Type B pancreatic cell (in vitro differentiated cells): ENCODE measurements at places on chromosomes 16 and 17. TPM values are rescaled to one million over a fixed set of nuclear protein-coding genes. Genes with fewer than 3 reads are reported as not detected.
A peak's percentile ranks its signal among the peaks of the same experiment; 100 is the strongest.

- no peaks in the 10 kb centered on the region for H3K27me3 ChIP-seq
- no peak for DNase-seq
- H3K36me3 ChIP-seq: peaks cover 16% of the 10 kb centered on the region
Measured at GRCh38 chr16:88052661-88053060, 101.4 kb downstream of the BANP start.

- H3K4me1 ChIP-seq: peaks cover 72% of the 10 kb centered on the region
- no peaks in the 10 kb centered on the region for H3K27me3 ChIP-seq
- no peak for DNase-seq
- H3K36me3 ChIP-seq: no peaks in the 10 kb centered on the region
Measured at GRCh38 chr17:57944908-57945307, 10.3 kb downstream of the CUEDC1 start.

Gene CPPED1
- 15.2 and 17.4 TPM in 2 replicates for total RNA-seq

Gene CDR2L
- 34.9 and 96.2 TPM in 2 replicates for total RNA-seq

Gene KIF2B
- not detected in 2 replicates for total RNA-seq

Gene KCNH6
- total RNA-seq: 4.4 and 9.0 TPM in 2 replicates

DNA sequence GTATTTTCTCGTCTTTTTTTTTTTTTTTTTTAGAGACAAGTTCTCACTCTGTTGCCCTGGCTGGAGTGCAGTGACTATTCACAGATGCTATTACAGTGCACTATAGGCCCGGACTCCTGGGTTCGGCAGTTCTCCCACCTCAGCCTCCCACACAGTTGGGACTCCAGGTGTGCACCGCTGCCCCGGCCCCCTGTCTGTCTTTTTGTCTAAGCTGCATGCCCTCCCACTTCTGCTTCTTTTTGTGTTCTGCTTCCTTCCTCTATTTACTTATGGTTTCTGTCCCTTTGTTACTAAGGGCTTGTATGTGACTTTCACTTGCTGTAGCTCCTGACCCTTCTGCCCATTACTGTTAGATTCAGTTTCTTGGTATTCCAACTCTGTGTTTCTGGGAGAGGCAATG, 20.5 kb downstream of the SLC7A6 start:
- no peaks in the 10 kb centered on the region for H3K27me3 ChIP-seq
- H3K4me3 ChIP-seq: no peak overlapping the region
- H3K27ac ChIP-seq: no peak overlapping the region
- peaks cover 7% of the 10 kb centered on the region for H3K4me1 ChIP-seq

DNA sequence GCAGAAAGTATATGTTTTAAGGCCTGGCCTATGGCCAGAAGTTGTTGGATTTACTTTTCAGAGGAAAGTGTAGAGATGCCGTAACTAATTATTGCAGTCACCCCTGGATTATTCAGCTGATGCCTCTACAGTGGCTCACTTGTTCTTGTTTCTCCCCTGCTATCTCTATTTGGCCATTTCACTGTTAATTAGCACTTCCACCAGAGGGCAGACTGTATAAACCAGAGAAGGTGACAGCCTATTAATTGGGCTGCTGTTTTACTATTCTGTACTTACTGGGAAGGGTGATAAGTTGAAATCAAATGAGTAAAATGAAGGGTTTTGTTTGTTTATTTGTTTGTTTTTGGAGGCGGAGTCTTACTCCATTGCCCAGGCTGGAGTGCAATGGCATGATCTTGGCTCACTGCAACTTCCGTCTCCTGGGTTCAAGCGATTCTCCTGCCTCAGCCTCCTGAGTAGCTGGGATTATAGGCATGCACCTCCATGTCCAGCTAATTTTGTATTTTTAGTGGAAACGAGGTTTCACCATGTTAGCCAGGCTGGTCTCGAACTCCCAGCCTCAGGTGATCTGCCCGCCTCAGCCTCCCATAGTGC, 66.0 kb downstream of the CDK12 start:
- no peaks in the 10 kb centered on the region for H3K27me3 ChIP-seq
- no peak for DNase-seq
- no peaks in the 10 kb centered on the region for H3K4me1 ChIP-seq
- no peak overlapping the region for H3K4me3 ChIP-seq
- peaks cover 21% of the 10 kb centered on the region for H3K36me3 ChIP-seq
- no peak overlapping the region for H3K27ac ChIP-seq

DNA sequence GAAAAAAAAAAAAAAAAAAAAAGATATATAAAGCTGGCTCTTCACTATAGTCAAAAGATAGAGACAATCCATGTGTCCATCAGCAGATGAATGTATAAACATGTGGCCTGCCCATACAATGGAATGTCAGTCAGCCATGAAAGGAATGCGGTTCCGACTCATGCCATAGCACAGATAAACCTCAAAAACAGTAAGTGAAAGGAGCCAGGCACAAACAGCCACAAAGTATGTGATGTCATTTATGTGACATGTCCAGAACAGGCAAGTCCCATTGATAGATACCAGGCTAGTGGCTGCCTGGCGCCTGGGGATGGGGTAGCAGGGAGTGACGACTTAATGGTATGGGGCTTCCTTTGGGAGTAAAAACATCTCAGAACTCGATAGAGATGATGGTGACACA, 155.7 kb downstream of the CMIP start:
- peak overlapping the region; percentile 64 for H3K4me3 ChIP-seq
- peak overlapping the region; percentile 94 for H3K27ac ChIP-seq
- H3K27me3 ChIP-seq: no peaks in the 10 kb centered on the region
- H3K36me3 ChIP-seq: no peaks in the 10 kb centered on the region
- H3K4me1 ChIP-seq: peaks cover 39% of the 10 kb centered on the region
- no peak for DNase-seq

GRCh38 chr16:85611194-85611443, 2.0 kb upstream of the GSE1 start:
- no peak for DNase-seq
- H3K4me1 ChIP-seq: peaks cover 26% of the 10 kb centered on the region
- no peaks in the 10 kb centered on the region for H3K36me3 ChIP-seq
- peaks cover 4% of the 10 kb centered on the region for H3K27me3 ChIP-seq

DNA sequence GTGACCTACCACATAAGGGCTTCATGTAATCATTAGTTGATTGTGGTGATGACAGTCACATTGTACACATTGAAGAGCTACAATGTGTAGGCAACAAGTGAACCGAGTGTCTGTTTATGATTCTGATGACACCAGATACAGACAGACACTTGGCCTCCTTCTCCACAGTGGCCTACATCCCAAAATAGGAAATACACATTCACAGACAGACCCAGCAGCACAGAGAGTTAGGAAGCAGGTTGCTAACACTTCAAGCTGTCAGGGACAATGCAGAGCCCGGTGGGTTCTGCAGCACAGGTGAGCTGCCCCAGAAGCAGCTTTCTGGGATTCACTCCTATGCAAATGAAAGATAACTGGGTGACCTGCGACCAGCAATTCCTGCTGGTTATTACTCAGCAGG, 72.2 kb downstream of the CDH11 start:
- no peak overlapping the region for H3K4me3 ChIP-seq
- H3K27me3 ChIP-seq: no peaks in the 10 kb centered on the region
- H3K36me3 ChIP-seq: peaks cover 37% of the 10 kb centered on the region
- peaks cover 12% of the 10 kb centered on the region for H3K4me1 ChIP-seq
- no peak overlapping the region for H3K27ac ChIP-seq

DNA sequence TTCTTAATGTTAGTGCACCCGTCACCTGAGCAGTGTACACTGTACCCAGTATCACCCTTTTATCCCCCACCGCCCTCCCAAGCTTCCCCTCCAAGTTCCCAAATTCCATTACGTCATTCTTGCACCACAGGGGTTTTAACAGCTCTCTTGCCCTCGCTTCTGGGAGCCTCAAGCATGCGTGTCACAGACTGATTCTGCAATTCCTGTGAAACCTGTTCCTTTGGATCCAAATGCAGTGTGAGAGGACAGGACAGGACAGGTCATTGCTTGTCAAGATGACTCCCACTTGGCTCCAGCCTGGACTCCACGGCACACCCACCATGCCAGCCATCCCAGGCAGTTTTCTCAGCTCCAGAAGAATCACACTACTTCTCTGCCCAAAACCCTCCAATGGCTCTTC, 44.1 kb downstream of the CYB5D2 start:
- H3K36me3 ChIP-seq: peaks cover 24% of the 10 kb centered on the region
- H3K4me1 ChIP-seq: peaks cover 7% of the 10 kb centered on the region
- H3K27ac ChIP-seq: peak overlapping the region; percentile 86
- H3K4me3 ChIP-seq: peak overlapping the region; percentile 67
- no peak for DNase-seq
- no peaks in the 10 kb centered on the region for H3K27me3 ChIP-seq

- no peak for DNase-seq
- peaks cover 24% of the 10 kb centered on the region for H3K36me3 ChIP-seq
- peak overlapping the region; percentile 97 for H3K27ac ChIP-seq
- H3K4me1 ChIP-seq: peaks cover 36% of the 10 kb centered on the region
Measured at GRCh38 chr17:34981538-34982241, 1.4 kb downstream of the LIG3 start.

Gene CTRB1
- not detected in 2 replicates for total RNA-seq

Gene C1QL1
- 15.6 and 76.5 TPM in 2 replicates for total RNA-seq

DNA sequence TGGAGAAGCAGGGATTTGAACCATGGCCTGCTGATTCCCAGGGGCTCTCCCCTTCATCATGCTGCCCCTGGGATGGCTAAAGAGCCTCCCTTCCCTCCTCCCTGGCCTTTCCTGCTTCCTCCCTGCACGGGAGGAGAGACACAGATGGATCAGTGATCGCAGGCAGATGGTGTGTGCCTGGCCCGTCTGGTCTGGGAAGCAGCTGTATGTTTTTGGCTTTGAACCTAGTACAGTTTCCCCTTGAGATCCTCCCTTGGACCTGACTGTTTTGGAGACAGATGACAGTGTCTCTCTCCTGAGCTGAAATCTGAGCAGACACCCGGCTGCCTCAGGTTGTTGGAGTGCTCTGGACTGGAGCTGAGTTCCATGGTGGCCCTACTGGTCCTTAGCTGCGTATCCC, 29.0 kb upstream of the ATP2C2 start:
- no peaks in the 10 kb centered on the region for H3K36me3 ChIP-seq
- peak overlapping the region; percentile 34 for H3K27ac ChIP-seq
- no peaks in the 10 kb centered on the region for H3K27me3 ChIP-seq
- DNase-seq: no peak
- no peak overlapping the region for H3K4me3 ChIP-seq
- H3K4me1 ChIP-seq: no peaks in the 10 kb centered on the region
